H9 (cell line): ENCODE measurements at places on chromosomes 5 and 9.

- H3K27me3 ChIP-seq: no peaks in the 10 kb centered on the region
- H3K36me3 ChIP-seq: no peaks in the 10 kb centered on the region
- H3K4me1 ChIP-seq: no peaks in the 10 kb centered on the region
These were observed 286.1 kb downstream of the TRPM3 start for GRCh38 chr9:70835323-70835722.

- no peaks in the 10 kb centered on the region for H3K27me3 ChIP-seq
- no peak for DNase-seq
- H3K27ac ChIP-seq: no peak overlapping the region
These were observed 145.7 kb upstream of the ALDH1B1 start for GRCh38 chr9:38246833-38247232.

GRCh38 chr9:18457510-18457909 is 16.4 kb upstream of the ADAMTSL1 start:
- H3K27me3 ChIP-seq: no peaks in the 10 kb centered on the region
- no peak for DNase-seq
- no peaks in the 10 kb centered on the region for H3K36me3 ChIP-seq
- no peaks in the 10 kb centered on the region for H3K4me1 ChIP-seq
- H3K4me3 ChIP-seq: no peak overlapping the region

DNA sequence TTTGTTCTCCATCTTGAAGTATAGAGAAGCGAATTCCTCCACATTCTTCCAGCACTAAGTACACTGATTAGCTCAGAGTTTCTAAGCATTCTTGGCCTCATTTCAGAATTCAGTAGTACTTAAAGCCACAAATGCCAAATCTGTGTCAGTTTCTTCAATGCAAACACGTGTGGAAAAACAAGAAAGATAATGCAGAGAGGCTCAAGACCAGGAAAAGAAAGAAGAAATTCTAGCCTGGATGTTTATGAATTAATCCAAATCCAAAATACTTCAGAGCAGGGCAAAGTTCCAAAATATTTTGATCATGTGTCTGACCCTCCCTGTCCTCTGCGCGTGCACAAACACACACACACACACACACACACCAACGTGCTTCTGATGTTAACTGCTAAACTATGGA is 457.6 kb downstream of the SLCO4C1 start:
- H3K27ac ChIP-seq: no peak overlapping the region
- no peak for DNase-seq
- H3K27me3 ChIP-seq: no peaks in the 10 kb centered on the region
- no peak overlapping the region for H3K4me3 ChIP-seq
- no peaks in the 10 kb centered on the region for H3K36me3 ChIP-seq
- H3K4me1 ChIP-seq: no peaks in the 10 kb centered on the region

DNA sequence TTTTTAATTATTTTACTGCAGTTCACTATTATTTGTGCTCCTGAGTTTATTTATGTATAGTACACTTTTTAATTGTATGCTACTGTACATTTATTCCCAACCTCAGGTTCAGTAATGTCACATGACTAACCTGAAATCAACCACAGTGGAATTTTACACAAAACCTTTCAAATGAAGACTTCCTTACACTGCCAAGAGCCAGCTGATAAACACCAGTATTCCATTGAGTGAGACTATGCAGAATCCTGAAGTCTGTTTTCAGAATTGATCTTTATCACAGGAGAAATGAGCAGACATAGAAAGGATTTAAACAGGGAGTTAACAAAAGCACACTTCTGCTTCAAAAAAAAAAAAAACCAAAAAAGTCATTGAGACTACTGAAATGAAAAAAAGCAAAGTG is 219.5 kb downstream of the PRR16 start:
- peaks cover 6% of the 10 kb centered on the region; the same call in 1 of the 2 replicates for H3K4me1 ChIP-seq
- H3K4me3 ChIP-seq: no peak overlapping the region
- no peak overlapping the region for H3K27ac ChIP-seq

GRCh38 chr5:127959152-127959764 is 124.3 kb upstream of the SLC12A2 start:
- no peak overlapping the region for H3K4me3 ChIP-seq
- H3K27me3 ChIP-seq: no peaks in the 10 kb centered on the region
- DNase-seq: no peak
- H3K4me1 ChIP-seq: no peaks in the 10 kb centered on the region
- 0 out of 2 replicates have a peak, but pooled peaks cover 5% of the 10 kb centered on the region for H3K36me3 ChIP-seq
- H3K27ac ChIP-seq: no peak overlapping the region

DNA sequence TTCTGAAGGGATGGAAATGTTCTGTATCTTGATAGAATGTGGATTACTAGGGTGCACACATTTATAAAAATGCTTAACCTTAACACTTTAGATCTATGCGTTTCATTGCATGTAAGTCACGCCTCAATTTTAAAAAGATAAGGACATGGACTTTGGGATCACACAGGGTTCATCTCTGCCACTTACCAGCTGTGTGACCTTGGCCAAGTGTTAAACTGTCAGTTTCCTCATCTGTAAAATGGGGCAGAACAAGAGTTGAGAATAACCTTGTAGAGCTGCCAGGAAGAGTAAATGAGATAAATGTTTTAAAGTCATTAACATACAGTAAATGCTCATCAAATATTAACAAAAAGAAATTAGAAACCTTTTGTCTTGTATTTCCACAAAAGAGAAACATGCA is 53.5 kb downstream of the NR6A1 start:
- H3K4me1 ChIP-seq: peaks cover 5% of the 10 kb centered on the region
- no peaks in the 10 kb centered on the region for H3K27me3 ChIP-seq
- peaks cover 7% of the 10 kb centered on the region; the same call in 1 of the 2 replicates for H3K36me3 ChIP-seq
- H3K4me3 ChIP-seq: no peak overlapping the region
- no peak overlapping the region for H3K27ac ChIP-seq
- no peak for DNase-seq

DNA sequence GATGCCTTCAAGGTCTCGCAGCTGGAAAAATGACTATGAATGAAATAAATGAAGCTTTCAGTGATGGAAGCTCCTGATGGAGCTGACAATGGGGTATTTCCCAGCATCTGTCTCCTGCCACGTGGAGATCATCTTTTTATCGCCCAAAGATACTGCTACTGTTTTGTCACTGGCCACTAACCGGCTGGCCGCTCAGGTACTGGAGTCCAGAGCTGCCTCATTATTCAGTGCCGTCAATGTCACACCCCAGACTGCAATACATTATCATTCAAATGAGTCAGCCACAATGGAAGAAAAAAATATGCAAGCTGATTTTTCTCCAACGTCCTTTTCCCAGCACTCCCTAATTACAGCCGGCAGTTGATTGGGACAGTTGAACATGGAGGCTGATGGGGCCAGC is 280.4 kb downstream of the ZSWIM6 start:
- no peak overlapping the region for H3K4me3 ChIP-seq
- DNase-seq: no peak
- peaks cover 7% of the 10 kb centered on the region; the same call in 1 of the 2 replicates for H3K4me1 ChIP-seq
- H3K27ac ChIP-seq: no peak overlapping the region
- no peaks in the 10 kb centered on the region for H3K36me3 ChIP-seq
- H3K27me3 ChIP-seq: no peaks in the 10 kb centered on the region
